ENCODE measurements at places on chromosomes 4 and X.

DNA sequence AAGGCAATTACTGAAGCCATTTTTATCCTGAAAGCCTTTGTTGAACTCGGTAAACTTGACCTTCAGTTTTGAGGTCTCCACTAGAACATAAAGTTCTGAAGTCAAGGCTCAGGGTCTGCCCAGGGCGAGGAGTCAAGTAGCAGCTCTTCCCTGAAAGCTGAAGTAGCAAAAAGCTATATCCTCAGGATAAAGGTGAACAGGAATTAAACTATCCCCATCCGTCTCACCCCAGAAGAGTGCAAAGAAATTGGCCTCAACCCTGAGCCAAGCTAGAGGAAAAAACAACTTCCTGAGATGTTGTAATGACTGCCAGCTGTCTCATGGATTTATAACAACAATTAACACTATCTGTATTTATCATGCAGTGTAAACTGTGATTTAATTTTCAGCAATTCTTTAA, 590.8 kb downstream of the SPRY1 start:
- DNase-seq: no peak

- no peak for DNase-seq
Observed at GRCh38 chr4:40990236-40990898, 224.0 kb downstream of the APBB2 start.

GRCh38 chr4:176778063-176778462, 14.7 kb downstream of the VEGFC start:
- no peak for DNase-seq

DNA sequence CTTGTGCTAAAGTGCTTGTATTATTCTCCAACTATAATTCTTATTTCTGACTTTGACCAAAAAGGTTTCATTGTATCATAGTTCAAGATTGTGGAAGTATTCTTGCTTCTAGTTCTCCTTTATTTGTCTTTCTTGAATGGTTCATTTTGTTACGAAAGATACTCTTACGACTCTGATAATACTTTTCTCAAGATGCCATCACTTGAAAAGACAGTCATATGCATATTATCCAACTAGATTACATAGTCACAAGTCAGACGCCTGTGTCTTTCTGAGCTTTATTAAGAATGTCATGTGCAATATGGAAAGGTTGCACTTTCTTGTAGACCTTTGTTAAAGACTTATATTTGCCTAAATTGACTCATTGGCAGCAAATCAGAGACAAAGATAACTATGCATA, 71.4 kb upstream of the HPGD start:
- no peak for DNase-seq

DNA sequence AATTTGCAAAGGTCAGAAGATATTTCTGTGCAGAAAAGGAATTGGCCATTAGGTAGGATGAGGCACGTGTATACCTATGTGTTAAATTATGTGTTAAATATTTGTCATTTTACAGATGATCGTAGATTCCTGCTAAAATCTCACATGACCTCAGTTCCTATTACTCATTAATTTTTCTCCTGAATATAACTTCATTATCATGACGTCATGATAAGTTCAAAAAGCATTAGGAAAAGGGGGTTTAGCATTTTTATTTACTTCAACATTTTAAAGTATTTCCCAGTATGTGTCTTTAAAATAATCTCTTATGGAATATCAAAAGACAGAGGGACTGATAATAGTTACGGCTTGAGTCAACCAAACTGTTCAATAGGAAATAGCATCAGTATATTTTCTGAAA, 372.8 kb downstream of the IL1RAPL1 start:
- DNase-seq: no peak

DNA sequence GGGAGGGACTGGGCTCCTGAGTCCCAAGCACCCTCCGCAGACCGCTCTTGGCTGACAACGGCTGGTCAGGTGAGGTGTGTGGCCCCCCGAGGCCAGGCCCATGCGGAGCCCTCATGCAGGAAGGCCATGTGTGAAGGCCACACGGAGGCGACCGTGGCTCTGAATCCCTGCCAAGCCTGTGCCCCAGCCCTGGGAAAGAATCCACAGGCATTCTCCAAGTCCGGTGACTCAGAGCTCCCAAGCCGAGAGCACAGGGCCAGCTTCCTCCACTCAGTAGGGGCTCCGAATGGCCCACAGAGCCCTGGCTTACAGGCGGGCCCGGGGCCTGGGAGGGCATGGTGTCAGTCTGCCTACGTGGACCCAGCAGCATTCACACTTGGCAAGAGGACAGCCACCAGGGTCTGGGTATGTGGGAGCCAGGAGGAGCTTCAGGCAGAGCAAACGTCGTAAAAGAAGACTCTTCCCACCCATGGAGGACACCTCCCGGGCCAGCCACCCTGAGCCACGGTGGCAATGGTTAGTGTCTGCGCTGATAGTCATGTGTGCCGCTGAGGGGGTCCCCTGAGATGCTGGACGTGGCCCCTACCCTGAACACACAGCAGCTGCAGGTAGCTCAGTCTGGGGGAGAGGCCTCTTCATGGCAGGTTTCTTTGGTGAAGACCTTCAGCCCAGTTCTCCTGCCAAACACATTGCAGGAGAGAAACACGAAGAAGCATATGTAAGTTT, 105.7 kb downstream of the PSAPL1 start:
- DNase-seq: no peak

DNA sequence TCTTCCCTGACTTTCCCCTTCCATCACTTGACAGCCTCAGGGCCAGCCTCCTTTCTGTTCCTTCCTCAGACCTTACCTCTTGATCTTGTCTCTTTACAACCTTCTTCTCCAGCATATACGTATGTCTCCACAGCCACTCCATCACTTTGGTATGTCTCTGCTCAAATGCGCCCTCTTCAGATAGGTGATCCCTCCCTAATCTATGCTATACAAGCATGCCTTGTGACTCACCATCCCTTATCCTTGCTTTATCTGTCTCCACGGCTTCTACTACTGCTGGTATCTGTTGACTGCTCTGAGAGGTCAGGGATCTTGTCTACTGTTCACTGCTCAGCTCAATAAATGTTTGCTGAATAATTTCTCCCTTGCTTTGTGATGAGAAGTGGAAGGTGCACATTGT, 9.0 kb downstream of the ARAP2 start:
- no peak for DNase-seq

- no peak for DNase-seq
Observed at GRCh38 chrX:70013466-70014381, 36.0 kb downstream of the AWAT2 start.

- DNase-seq: no peak
Observed at GRCh38 chr4:16139066-16139945, 55.5 kb upstream of the PROM1 start.

- DNase-seq: peak; percentile 25
Observed at GRCh38 chr4:47668810-47669408, 169.0 kb downstream of the CORIN start.

GRCh38 chr4:189548484-189549125, 392.1 kb upstream of the FRG1 start:
- no peak for DNase-seq

DNA sequence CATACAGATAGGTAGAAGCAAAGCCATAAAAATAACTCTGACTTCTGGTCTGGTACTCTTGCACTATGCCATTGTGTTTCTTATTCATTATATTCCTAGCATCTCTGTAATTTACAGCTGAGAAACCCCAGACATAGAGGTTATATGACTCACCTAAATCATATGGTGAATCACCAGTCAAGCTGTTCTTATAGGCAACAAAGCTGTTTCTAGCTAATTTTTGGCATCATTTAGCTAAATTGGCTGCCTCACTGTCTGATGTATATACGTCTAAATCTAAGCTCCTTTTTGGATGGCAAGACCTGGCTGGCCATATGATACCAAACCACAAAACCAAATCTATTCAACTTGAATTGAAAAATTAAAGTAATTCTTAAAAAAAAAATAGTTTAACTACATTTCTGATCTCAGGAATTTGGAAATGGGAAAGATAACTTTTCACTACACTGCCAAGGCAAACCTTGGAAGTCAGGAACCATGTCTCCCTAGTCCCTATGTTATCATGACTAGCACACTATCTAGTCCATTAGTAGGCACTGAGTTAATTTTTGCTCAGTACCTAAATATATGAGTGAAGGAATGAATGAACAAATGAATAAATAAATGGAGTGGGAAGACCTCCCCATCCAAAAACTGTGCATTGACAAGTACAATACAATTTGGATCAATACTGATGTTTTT, 41.3 kb upstream of the STAG2 start:
- DNase-seq: no peak

GRCh38 chr4:169870507-169870906, 112.8 kb upstream of the HPF1 start:
- no peak for DNase-seq

- no peak for DNase-seq
Observed at GRCh38 chr4:2322227-2322626, 60.3 kb upstream of the MXD4 start.

- peak; percentile 85 for DNase-seq
Observed at GRCh38 chrX:25968920-25969319, 169.2 kb upstream of the MAGEB18 start.

GRCh38 chrX:120672389-120672788, 42.5 kb upstream of the C1GALT1C1 start:
- no peak for DNase-seq

DNA sequence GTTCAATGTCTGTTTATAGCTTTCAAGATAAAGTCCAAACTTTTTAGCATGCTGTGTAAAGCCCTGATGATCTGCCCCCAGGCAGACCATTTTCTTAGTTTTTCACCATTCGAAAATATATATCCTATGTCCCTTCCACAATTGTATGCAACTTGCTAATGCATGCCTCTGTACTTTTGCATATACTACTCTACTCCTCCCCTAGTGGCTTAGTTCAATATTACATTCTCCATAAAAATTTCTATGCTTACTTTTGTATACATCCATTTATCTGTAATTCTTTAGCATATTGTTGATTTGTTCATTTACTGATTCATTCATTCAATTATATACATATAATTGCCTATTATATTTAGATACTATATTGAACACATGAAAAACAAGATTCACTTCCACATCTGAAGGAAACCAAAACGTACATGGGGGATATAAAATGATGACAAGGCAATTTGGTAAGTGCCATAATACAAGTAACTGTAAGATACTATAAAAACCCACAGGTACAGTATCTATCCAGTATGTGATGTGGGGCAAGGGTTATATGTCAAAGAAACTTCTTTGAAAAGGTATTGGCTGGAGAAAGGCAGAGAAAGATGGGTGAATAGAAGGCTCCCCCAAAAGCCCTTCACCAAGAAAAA, 902.5 kb downstream of the FAM133A start:
- peak; percentile 20 for DNase-seq

GRCh38 chr4:2742823-2743517, 13.2 kb downstream of the TNIP2 start:
- no peak for DNase-seq

- peak; percentile 13 for DNase-seq
Observed at GRCh38 chr4:152106113-152106763, 345.4 kb upstream of the GATB start.

GRCh38 chrX:106734827-106735226, 8.3 kb downstream of the RNF128 start:
- DNase-seq: no peak

- no peak for DNase-seq
Observed at GRCh38 chrX:84469226-84469625, 33.0 kb downstream of the HDX start.

DNA sequence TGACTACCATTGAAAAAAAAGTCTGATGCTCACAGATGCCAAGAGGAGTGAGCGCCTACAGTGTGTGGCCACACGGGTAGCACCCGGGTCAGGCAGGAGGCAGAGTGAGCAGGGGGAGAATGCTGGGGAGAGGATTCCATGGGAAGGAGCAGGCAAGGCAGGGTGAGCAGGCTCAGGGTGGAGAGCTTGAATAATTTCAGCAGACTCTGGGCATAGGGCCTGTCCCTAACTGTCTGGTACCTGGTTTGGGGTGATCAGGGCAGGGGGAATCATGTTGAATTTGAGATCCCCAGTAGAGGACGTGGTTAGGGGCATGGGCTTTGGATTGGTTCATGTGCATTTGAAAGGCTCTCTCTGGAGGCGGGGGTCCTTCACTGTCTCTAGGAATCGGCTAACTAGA, 51.2 kb upstream of the TLR3 start:
- no peak for DNase-seq

- DNase-seq: no peak
Observed at GRCh38 chrX:20514358-20514757, 247.6 kb upstream of the RPS6KA3 start.

DNA sequence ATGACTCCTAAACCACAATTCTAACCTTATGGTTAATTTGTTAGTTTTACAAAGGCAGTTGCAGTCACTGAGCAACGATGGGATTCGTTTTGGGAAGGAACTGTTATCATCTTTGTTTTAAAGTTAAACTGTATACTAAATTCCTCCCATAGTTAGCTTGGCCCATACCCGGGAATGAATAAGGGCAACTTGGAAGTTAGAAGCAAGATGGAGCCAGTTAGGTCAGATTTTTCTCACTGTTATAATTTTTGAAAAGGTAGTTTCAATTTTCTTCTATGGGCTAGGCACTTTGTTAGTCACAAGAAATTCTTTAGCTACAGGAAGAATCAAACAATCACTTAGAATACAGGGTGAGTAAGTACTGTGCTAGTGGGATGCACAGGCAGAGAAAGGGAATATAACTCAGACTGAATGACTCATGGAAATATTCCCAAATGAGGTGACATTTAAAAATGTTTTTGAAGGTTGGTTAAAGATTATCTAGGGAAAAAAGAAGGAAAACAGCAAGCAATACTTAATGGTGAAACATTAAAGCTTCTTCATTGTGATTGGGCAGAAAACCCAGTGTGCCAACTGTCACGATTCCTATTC, 153.6 kb downstream of the MAGEB17 start:
- no peak for DNase-seq

GRCh38 chrX:30568136-30568535, 9.4 kb downstream of the TASL start:
- no peak for DNase-seq

- no peak for DNase-seq
Observed at GRCh38 chr4:168613869-168614268, 117.0 kb downstream of the PALLD start.

GRCh38 chr4:143358923-143359643, 22.4 kb downstream of the GAB1 start:
- no peak for DNase-seq

GRCh38 chr4:6472387-6473263, at the start of gene PPP2R2C:
Gene PPP2R2C (minus strand): TSS chr4:6472614. CDS start chr4:6472229, 385 bp downstream.
- DNase-seq: peak; percentile 19

- DNase-seq: no peak
Observed at GRCh38 chr4:85419103-85419502, 55.8 kb upstream of the ARHGAP24 start.

GRCh38 chrX:103187953-103188475, 26.9 kb upstream of the BEX4 start:
- DNase-seq: no peak

- DNase-seq: no peak
Observed at GRCh38 chr4:13990596-13991589, 363.4 kb upstream of the BOD1L1 start.

GRCh38 chr4:67674098-67674497, 26.9 kb downstream of the UBA6 start:
- no peak for DNase-seq

DNA sequence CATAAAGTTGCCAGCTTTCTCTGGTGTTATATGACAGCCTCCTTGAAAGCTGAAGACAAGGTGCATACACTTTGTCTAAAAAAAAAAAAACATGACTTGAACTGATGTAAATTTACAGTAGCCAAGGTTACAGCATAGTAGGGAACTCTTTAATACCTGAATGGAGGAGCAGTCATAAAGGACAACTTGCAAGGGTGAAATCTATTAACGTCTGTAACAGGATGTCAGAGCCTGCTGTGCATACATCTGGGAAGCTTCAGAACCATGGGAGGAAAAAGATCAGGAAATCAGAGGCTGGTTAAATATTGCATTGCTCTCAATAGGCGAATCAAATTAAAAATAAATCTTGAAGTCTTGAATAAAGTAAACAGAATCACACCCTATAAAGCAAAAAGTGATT, 484.0 kb upstream of the CTSO start:
- no peak for DNase-seq

All from HAP-1 (cell line).